Left lobe of liver (tissue), 2 donors: ENCODE measurements at places on chromosomes 3 and 15. TPM values are rescaled to one million over a fixed set of nuclear protein-coding genes. Genes with fewer than 3 reads are reported as not detected.

Gene FBXW12
- not detected for total RNA-seq

Gene RLBP1
- total RNA-seq, result not detected

Gene GLT8D1
- 52.2 TPM for total RNA-seq

Gene CFAP100
- not detected for total RNA-seq

Gene SV2B
- 0.60 TPM for total RNA-seq

Gene NRROS
- total RNA-seq, result 1.7 TPM

Gene DLEC1
- total RNA-seq, result 0.05 TPM

Gene MUC20
- 29.6 TPM for total RNA-seq

Gene CFAP20DC
- total RNA-seq, result 1.2 TPM

Gene PRR20G
- total RNA-seq, result not detected

Gene ACKR4
- not detected for total RNA-seq

Gene ADAMTSL3
- total RNA-seq, result 17.8 TPM

Gene PLCH1
- 0.08 TPM for total RNA-seq

Gene IL5RA
- not detected for total RNA-seq
